ENCODE measurements at places on chromosomes 12 and 14.

DNA sequence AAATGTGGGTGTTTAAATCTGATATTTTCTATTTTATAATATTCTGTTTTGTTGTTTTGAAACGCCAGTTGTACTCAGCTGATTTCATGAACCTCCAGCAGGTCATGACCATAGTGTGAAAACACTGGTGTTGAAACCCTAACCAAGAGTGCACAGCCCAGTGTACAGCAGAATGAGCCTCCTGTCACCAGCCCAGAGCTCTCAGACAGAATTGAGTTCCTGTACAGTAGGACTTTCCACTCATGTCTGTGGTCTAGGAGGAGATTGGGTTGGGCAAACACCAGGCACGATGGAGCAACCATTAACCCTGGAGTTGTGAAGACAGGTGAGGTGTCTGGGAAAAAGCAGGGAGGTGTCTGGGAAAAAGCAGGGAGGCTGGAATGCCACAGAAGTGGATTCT is 908.8 kb downstream of the VRK1 start:
- DNase-seq = no peak

DNA sequence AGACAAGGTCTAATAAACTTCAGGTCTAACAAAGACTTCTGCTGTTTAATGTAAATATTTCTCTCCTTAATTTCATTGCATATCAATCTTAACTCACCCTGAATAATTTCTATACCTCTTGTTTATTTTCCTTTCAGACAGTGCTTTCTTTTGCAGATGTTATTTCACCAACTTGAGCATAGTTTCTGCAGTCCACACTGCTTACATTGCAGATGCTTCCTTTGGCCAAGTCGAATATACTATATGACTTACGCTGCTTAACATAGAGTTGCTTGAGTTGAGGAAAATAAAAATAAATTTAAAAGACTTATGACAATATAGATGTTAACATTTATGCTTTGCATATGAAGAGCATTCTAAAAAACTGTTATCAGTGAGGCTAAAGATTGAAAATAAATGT is 217.7 kb downstream of the PTPRO start:
- DNase-seq = no peak

DNA sequence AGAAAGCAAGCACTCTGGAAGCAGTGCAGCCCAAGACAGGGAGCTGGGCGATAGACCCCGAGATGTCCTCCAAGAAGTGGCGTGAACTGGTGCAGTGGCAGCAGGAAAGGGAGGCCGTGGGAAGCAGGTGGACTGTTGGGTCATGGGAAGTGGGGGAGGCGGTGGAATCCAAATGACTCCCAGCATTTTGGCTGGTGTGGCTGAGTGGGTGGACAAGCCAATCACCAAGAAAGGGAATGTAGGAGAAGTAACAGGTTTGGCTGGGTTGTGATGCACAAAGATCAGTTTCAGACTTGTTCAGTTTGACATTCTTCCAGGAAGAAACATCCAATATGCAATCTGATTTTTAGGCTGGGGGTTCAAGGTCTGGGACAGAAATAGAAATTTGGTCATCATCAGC is 46.0 kb upstream of the KTN1 start:
- no peak for DNase-seq

DNA sequence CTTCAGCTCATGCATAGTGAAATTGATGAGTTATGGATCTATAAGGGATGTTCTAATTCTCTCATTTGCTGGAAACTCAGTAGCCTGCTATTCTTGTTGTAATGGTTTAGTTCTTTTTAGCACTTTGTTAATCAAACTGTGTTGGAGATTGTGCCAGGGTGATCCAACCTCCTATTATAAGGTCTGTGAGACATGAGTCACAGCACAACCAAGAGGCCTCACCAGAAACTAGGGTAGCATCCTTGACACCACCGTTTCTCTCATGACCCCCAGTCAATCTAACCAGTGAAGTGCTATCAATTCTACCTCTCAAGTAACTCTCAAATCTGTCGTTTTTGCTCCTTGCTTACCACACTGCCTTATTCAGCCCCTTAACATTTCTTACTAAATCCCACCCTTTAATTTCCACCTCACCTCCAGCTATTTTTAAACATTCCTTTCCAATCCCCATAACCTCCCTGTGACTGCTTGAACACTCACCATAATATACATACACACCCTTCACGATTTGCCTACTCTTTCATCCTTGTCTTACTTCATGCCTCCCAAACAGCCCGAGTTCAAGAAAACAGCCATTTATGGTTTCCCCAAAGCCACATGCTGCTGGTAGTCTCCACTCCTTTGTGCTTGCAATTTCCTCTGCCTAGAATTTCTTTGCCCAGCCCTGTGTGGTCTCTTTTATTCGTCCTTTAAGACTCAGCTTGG is 53.9 kb upstream of the NUDT4 start:
- no peak for DNase-seq

- no peak for DNase-seq
Observed at GRCh38 chr12:116950628-116951325, 40.0 kb downstream of the FBXW8 start.

DNA sequence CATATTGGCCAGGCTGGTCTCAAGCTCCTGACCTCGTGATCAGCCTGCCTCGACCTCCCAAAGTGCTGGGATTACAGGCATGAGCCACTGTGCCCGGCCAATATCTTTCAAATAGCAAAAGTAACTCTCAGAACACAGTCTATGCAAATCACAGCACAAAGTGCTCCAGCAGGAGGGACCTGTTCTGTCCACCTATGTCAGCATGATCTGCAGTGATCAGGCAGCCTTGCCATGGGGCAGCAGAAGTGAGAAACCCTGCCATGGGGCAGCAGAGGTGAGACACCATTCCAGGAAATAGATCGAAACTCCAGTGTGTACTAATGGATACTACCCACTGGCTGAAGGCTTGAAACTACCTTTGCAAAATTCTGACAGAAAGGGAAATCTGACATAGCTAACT is 78.5 kb upstream of the EIF5 start:
- DNase-seq = no peak

GRCh38 chr12:109552971-109553370 is 20.3 kb downstream of the MMAB start:
- no peak for DNase-seq

DNA sequence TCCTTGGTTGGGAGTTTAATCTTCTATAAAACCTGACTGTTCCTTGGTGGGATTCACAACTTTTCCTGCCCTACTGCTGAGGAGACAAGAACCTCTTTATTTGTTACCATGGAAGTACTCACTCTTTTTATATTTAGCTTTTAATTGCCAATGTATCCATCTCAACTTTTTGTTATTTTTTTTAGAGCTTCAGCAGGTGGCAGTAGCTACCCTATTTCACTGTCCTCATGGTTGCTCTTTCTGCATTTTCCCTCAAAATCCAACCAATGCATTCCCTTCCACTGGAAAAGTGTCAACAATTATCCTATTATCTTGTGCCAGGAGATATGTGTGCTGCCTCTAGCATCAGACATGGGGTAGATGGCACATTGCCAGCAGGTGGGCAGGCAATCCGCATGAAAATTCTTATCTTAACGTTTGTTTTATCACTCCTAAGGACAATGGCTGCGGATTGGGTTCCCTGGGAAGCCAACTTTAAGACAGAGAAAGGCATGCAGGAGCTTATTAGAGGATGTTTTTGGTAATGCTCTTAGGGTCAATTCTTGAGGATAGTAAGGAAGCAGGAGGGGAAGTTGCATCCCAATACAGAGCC is 406.4 kb downstream of the SNAPC1 start:
- DNase-seq = no peak

- DNase-seq = no peak
Observed at GRCh38 chr14:49598189-49598484, 603 bp upstream of the LRR1 start.

GRCh38 chr12:25307818-25308217 is 57.1 kb upstream of the KRAS start:
- DNase-seq = no peak

GRCh38 chr12:112275207-112275606 is 107.0 kb downstream of the HECTD4 start:
- DNase-seq = no peak

- no peak for DNase-seq
Observed at GRCh38 chr14:72892879-72893635, 844 bp downstream of the DPF3 start.

DNA sequence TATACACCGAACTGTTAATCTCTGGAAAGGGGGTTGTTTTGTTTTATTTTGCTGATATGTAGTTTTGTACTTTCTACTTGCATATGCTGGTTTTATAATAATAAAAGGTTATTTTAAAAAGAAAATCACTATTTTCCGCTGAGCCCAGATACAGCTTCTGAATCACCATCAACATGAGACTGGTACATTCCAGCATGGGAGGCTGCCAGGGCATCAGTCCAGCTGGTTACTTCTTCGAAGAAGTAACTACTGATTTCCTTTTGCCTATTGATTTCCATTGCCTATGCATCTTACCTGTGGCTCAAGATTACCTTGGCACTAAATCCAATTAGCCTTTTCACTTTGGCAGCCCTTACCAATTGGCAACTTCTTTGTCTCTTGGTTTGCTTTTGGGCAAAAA is 11.7 kb upstream of the OSBPL8 start:
- no peak for DNase-seq

DNA sequence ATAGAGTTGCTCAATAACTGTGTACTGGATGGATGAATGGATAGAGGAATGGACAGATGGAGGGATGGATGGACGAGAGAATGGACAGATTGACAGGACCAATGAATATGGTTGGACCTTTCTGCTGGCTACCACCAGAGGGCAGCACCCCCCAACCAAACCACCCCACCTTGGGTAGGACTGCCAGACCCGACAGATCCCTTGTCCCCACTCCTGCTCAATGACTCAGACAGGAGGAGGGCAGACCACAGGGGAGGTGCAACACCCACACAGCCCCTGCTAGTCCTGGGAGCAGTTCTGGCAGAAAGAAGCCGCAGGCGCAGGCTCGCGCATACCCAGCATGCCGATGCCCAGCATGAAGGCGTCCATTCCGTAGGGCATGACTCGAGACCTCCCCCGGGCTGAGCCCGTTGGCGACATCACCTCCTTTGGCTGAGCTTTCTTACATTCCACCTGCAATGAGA is 12.4 kb downstream of the MSI1 start:
- peak; percentile 56 for DNase-seq

DNA sequence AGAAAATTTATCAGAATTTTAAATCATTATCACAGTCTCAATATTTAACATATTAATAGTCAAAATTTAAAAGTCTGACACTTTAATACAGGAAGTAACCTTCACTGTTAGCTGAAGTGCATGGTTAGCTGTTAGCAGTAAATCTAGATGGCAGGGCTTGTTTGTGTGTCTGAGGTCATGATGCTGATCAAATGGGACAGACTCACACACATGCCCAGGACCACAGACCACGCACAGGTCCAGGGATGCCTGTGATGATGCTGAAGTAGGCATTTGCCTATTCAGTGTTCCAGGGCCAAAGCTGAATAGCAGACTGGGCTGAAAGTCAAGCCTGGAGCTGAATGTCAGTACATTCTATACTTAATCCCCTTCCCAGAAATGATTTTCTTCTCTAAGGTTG is 20.5 kb downstream of the FNTB start:
- no peak for DNase-seq

- no peak for DNase-seq
Observed at GRCh38 chr12:30952015-30952414, 25.5 kb downstream of the TSPAN11 start.

DNA sequence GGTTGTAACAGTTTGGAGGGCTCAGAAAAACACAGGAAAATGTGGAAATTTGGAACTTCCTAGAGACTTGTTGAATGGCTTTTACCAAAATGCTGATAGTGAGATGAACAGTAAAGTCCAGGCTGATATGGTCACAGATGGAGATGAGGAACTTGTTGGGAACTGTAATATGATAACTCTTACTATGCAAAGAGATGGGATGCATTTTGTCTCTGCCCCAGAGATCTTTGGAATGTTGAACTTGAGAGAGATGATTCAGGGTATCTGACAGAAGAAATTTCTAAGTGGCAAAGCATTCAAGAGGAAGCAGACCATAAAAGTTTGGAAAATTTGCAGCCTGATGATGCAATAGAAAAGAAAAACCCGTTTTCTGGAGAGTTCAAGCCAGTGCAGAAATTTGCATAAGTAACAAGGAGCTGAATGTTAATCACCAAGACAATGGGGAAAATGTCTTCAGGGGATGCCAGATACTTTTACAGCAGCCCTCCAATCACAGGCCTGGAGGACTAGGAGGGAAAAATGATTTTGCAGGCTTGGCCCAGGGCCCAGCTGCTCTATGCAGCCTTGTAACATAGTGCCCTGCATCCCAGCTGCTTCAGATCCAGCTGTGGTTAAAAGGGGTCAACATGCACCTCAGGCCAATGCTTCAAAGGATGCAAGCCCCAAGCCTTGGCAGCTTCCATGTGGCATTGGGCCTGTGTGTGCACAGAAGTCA is 572.7 kb upstream of the ATP2B1 start:
- DNase-seq = no peak

- DNase-seq = no peak
Observed at GRCh38 chr12:54890339-54890738, 36.0 kb downstream of the MUCL1 start.

- DNase-seq = no peak
Observed at GRCh38 chr12:8606890-8607289, 5.8 kb downstream of the AICDA start.

- DNase-seq = no peak
Observed at GRCh38 chr14:24813089-24813815, 179.3 kb upstream of the GZMB start.

DNA sequence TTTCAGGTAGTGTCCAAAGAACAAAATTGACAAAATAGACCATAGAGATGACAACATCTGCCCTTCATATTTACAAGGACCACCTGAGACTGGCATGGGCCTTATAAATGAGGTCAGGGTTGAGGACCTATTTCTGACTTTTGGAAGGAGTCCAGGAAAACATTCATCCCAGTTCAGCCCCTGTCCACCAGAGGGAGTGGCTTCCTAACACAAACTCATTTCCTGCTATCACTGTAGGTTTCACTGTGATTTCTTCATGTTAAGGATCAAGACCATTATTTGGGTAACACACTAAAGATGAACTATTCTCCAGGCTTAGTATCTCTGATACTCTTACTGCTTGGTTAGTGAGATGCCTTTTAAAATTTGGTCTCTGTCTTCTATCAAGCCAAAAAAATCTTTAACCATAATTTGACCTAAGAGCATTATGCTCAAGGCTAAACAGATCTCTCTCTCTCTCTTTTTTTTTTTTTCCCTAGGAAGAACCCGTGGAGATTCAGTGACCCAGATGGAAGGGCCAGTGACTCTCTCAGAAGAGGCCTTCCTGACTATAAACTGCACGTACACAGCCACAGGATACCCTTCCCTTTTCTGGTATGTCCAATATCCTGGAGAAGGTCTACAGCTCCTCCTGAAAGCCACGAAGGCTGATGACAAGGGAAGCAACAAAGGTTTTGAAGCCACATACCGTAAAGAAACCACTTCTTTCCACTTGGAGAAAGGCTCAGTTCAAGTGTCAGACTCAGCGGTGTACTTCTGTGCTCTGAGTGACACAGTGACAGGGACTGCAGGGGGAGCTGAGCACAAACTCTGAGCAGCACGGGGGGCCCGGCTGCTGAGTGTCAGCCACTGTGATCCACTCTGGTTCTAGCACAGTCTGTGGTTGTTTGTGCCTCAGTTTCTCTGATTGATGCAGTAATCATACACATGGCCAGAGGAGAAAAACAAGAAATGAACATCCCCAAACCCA is 267.6 kb upstream of the OR4E1 start:
- DNase-seq = no peak

All from NCI-H2107 (cell line).